Kasumi-1 (cell line): ENCODE measurements at places on chromosomes 11 and 22.

GRCh38 chr22:35742342-35743100, 24.8 kb downstream of the APOL5 start:
- DNase-seq, result no peak

DNA sequence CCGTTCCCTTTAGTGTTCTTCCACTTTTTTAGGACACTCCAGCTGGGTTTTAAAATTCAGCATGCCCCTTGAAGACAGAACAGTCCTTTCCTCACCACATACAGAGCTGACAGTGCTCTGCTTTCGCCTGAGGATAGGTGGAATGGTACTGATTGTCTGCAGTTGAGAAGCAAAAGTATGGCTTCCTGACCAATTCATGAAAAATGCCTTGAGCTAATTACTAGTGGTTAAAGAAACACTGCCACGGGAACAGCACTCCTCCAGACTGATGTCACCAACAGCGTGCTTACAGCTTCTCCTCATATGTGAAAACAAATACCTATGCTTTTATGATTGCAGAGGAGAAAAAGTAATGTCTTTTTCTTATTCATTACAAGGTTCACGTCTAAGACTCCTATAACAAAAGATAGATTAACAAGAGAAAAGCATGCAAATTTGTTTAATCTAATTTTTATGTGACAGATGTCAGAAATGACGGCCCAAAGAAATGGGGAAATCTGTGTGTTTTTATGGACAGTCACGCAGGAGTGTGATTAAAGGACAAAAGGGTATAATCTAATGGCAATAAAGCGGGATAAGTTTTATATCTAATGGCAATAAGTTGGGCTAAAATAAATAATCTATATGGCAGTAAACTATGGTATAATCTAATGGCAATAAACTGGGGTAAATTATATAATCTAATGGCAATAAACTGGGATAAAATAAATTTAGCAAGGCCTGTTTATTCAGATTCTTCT, 123.4 kb upstream of the ARHGAP42 start:
- DNase-seq, result no peak

DNA sequence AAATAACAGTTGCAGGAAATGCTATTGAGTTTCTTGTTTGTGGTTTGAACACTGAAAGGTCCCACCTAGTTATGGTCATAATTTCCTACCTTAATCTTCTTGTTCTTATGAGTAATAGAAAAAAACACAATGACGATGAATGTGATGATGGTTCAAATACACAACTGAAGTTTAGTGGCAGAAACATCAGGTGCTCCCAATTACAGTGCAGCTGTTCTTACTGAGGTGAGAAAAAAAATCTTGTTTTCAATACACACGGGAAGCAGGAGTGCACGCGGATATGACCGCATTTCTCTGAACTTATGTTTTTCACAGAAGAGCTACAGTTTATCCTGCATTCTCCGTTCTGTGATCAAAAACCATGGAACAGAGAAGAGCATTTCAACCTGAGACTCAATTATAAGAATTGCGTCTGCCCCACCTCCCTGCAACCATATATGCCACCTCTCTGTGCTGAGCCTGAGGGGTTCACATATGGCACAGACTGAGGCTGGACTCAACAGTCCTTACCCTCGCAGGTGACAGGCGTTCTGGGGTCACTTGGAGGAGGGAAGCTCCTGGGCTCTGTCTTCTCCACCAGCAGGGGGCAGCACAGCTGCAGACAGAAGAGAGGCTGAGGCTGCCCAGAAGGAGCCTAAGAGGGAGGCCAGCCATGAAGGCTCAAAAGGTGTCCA, 99.7 kb upstream of the IGLL5 start:
- peak; percentile 66 for DNase-seq

- no peak for DNase-seq
Observed at GRCh38 chr11:128487978-128488377, 99.4 kb downstream of the ETS1 start.

GRCh38 chr11:10728154-10728553, 22.9 kb upstream of the CTR9 start:
- no peak for DNase-seq
